ENCODE measurements at places on chromosomes 11 and 22.

GRCh38 chr22:21570398-21570797 is 2.9 kb downstream of the UBE2L3 start:
- DNase-seq, result no peak

GRCh38 chr11:73384872-73385689 is 8.9 kb downstream of the RELT start:
- no peak for DNase-seq

DNA sequence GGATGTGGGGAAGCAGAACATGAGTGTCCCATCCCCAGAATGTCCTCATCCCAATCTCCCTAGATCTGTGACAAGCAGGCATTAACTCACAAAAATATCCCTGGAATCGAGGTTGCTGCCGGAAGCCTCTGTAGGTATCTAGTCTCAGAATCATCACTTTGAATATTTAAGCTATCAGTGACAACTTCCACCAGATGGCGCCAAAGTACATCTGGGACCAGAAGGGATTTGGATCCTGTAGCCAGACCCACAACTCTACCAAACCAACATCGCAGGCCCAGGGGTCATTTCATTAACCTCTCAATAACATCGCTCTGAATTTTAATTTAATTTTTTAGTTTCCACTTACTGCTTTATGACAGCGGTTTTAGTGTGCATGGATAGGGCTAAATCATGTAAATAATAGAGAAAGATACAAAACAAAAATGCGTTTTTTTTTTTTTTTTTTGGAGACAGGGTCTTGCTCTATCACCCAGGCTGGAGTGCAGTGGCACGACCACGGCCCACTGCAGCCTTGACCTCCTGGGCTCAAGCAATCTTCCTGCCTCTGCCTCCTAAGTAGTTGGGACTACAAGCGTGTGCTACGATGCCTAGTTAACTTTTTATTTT is 1.1 kb upstream of the EXT2 start:
- DNase-seq, result peak; percentile 76

- no peak for DNase-seq
These were observed 17.8 kb upstream of the TTC12 start for GRCh38 chr11:113296447-113297205.

- no peak for DNase-seq
These were observed 63.2 kb upstream of the RRAS2 start for GRCh38 chr11:14422052-14422813.

GRCh38 chr11:72230764-72231365 is 6.3 kb downstream of the INPPL1 start:
- no peak for DNase-seq

- no peak for DNase-seq
These were observed 30.9 kb downstream of the P4HA3 start for GRCh38 chr11:74280494-74280893.

GRCh38 chr11:24560324-24560723 is 63.5 kb downstream of the LUZP2 start:
- no peak for DNase-seq
